ENCODE measurements at places on chromosomes 12 and 14.

DNA sequence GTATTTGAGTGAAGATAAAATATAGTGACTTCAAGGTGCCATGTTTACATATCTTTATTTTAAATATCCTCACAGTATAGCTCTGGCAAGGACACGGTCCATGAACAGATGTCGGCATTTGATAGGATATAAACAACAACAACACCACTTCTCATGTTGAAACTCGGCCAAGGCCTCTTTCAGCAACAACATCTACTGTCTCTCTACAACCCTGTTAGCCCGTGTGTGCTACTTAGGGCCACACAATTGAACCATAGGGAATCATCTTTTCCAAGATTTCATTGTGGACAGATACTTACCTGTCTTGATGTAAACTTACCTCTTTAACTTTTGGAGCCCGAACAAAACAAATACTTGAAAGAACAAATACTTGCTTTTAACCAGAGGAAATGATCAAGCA, 168.7 kb upstream of the SSTR1 start:
- DNase-seq = no peak

DNA sequence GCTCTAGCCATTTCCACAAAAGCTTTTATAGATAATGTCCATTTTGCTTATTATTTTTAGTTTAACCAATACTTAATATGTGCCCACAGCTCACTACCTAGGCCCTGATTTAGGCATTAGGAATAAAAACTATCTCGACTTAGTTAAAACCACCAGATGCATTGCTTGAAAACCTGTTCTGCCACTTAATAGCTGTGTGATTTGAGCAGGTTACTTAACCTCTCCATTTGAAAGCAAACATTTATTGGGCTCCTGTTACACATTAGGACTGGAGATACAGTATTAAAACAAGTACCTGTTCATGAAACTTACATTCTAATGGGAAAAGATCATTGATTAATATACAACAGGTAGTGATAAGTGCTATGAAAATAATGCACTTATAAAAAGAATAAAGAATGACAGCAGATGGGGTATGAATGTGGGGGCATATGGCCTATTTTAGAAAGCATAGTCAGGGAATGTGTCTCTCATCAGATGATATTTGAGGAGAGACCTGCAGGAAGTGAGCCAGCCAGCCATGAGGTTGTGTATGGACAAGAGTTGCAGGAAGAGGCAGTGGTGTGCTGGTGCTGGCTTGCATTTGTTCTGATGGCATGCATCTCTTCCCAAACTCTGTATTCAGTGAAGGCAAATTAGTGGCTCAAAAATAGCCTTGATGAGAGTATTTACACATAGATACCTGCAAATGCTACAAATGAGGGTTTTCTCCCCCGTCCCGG, 34.3 kb downstream of the NOPCHAP1 start:
- DNase-seq = no peak

- DNase-seq = no peak
Observed at GRCh38 chr14:79965896-79966295, 245.4 kb downstream of the DIO2 start.

- DNase-seq = no peak
Observed at GRCh38 chr14:76237349-76237990, 85.7 kb downstream of the GPATCH2L start.

GRCh38 chr14:33736979-33737378, 213.9 kb downstream of the EGLN3 start:
- no peak for DNase-seq

- DNase-seq = no peak
Observed at GRCh38 chr12:3473844-3474243, 17.2 kb upstream of the PRMT8 start.

- DNase-seq = no peak
Observed at GRCh38 chr12:28223025-28223554, 32.8 kb downstream of the CCDC91 start.

DNA sequence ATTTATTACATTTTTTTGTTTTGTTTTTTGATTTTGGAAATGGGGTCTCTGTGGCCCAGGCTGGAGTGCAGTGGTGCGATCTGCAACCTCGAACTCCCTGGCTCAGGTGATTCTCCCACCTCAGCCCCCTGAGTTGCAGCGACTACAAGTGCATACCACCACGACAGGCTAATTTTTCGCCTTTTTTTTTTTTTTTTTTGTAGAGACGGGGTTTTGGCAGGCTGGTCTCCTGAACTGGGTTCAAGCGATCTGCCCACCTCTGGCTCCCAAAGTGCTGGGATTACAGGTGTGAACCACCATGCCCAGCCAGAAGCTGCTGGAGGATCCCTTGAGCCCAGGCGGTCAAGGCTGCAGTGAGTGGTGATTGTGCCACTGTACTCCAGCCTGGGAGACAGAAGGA, 2.3 kb downstream of the MON2 start:
- no peak for DNase-seq

DNA sequence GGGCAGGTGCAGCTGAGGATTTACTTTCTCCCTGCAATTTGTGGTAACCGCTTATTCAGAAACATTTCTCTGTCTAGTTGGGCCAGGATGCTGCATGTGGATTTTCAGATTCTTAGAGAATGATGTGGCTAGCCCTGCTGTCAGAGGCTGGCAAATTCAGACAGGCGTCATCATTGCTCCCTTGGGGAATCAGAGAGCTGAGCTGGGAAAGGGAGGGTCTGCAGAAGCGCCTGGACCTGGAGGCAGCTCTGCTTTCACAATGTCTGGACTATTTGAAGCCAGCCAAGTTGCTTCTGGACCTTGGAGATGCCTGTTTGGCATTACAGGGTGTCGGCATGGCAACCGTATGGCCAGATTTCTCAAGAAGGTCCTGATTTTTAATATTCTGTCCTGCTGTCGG, 3.4 kb downstream of the GALNT16 start:
- peak; percentile 26 for DNase-seq

- no peak for DNase-seq
Observed at GRCh38 chr12:69105101-69105962, 134.0 kb upstream of the CPSF6 start.

DNA sequence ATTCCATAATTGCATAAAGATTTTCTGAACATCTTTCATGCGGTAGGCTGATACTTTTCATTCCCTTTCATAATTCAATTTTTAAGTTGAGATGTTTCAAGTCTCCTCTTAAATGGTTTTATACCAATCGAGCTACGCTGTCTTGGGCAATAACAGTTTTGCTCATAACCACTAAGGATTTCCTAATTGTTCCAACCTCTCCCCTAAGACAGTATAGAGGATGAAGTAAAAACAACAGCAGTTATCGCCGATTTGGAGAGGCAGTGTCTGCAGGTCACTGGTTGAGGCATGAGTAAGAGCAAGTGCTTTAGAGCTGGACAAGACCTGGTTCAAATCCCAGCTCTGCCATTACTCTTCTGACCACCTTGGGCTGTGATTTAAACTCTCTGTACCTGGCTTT, 6.9 kb upstream of the MED13L start:
- DNase-seq = no peak
